ENCODE measurements at places on chromosomes 13 and 19. TPM values are rescaled to one million over a fixed set of nuclear protein-coding genes. Genes with fewer than 3 reads are reported as not detected.
A peak's percentile ranks its signal among the peaks of the same experiment; 100 is the strongest.

GRCh38 chr19:34925278-34925855 lies 1.3 kb upstream of the ZNF30 start:
- no peak for DNase-seq

GRCh38 chr19:49727217-49728030 lies 35.7 kb downstream of the TSKS start:
- peak; percentile 61 for DNase-seq

- peak; percentile 73 for DNase-seq
Observed at GRCh38 chr13:49859560-49859959, 67.1 kb upstream of the KPNA3 start.

Gene TYROBP
- not detected for total RNA-seq

GRCh38 chr13:110845520-110845919 lies 69.3 kb downstream of the ANKRD10 start:
- DNase-seq, result no peak

- DNase-seq, result no peak
Observed at GRCh38 chr13:43661161-43661830, 125.5 kb downstream of the ENOX1 start.

Gene FRY
- 33.8 TPM for total RNA-seq

Gene ODAD3
- total RNA-seq, result 0.43 TPM

DNA sequence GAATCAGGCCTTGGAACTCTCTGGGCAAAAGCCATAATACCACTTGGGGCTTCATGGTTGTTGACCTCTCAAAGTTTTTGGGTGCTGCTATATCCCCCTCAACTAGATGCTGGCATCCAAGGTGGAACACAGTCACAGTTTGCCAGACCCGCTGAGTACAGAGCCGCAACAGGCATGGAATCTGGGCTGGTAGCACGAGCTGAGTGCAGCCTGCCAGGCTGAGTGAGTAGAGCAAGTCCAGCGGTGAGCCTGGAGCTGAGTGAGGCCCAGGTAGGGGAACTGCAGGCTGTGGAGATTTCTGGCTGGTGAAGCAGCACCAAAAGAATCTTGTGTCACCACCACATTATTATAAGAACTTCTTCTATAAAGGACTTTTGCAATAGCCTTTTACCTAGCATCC lies 192.6 kb downstream of the PCDH17 start:
- no peak for DNase-seq

DNA sequence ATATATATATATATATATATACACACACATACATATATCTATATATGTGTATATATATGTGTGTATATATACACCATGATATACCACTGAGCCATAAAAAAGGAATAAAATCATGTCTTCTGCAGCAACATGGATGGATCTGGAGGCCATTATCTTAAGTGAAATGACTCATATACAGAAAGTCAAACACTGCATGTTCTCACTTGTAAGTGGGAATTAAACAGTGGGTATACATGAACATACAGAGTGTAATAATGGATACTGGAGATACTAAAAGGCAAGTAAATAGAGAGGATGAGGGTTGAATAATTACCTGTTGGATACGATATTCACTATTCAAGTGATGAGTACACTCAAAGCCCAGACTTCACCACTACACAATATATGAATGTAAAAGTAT lies 332.6 kb downstream of the SLITRK1 start:
- no peak for DNase-seq

GRCh38 chr13:59423708-59424340 lies 739.9 kb downstream of the DIAPH3 start:
- DNase-seq, result no peak

GRCh38 chr19:1825909-1826556 lies 14.0 kb upstream of the ATP8B3 start:
- DNase-seq, result peak; percentile 70

Gene GPR183
- total RNA-seq, result 4.5 TPM

GRCh38 chr13:74771964-74772363 lies 637.8 kb upstream of the KLF12 start:
- DNase-seq, result peak; percentile 49

DNA sequence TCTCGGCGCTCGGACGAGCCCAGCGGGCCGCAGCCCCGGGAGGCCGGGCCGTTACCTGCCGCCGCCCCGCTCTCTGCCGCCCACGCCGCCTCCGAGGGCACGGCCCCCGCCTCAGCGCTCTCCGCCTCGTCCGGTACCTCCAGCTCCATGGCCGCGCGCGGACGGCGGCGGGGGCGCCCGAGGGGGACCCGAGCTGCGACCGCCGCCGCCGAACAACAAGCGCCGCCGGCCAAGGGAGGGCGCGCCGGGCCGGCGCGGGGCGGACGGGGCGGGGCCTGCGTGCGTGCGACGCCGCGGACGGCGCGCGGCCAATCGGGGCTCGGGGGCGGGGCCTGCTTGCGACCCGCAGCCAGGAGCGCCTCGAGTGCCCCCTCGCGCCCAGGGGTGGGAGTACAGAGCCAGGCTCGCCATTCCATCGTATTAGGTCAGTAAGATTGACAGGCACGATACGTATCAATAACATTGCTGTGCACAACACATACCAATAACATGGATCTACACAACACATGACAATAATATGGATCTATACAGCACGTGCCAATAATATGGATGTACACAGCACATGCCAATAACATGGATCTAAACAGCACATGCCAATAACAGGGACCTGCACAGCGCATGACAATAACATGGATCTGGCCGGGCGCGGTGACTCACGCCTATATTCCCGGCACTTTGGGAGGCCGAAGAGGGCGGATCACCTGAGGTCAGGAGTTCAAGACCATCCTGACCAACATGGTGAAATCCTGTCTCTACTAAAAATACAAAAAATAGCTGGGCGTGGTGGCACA lies at the start of gene PIP5K1C:
TSS of gene PIP5K1C (minus strand) at position 227 of the 791 bp plus-strand sequence. CDS start at position 149, 78 bp downstream.
- DNase-seq, result peak; percentile 83

Gene PCDH8
- not detected for total RNA-seq

GRCh38 chr19:17262557-17262956 lies 2.0 kb downstream of the USHBP1 start:
- DNase-seq, result no peak

DNA sequence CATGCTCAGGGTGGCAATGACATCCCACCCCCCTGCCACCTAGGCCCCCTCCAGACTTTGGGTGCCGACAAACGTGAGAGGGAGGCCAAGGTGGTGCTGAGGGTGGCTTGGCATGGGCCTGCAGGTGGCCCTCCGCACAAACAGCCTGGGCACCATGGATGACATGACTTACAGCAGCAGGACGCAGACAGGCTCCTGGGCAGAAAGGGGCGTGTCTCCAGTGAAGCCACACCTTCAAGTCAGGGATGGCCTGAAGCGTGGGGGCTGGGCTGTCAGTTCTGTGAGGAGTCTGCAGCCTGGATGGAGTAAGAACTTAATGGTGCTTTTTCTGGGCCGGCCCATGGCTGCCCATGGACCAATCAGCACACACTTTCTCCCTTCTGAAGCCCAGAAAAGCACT lies 25.3 kb downstream of the POMP start:
- no peak for DNase-seq

- DNase-seq, result no peak
Observed at GRCh38 chr19:32038021-32038920, 307.1 kb upstream of the ZNF507 start.

DNA sequence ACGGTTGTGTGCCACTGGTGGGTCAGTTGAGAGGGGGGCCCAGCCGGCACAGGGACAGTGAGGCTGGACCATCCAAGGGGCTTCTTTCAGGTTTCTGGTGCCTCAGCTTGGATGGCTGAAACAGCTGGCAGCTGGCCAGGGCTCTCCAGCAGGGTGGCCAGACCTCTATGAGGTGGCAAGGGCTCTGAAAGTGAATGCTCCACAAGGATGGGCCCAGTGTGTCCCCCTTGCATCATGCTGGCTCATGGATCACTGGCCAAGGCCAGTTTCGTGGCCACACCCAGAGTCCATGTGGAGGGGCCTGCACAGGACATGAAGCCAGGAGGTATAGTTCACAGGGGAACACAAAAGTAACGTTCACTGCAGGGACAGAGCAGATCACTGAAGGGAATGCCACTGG lies 49.6 kb downstream of the CDADC1 start:
- DNase-seq, result no peak

GRCh38 chr19:31100206-31100590 lies 249.0 kb downstream of the TSHZ3 start:
- DNase-seq, result no peak

DNA sequence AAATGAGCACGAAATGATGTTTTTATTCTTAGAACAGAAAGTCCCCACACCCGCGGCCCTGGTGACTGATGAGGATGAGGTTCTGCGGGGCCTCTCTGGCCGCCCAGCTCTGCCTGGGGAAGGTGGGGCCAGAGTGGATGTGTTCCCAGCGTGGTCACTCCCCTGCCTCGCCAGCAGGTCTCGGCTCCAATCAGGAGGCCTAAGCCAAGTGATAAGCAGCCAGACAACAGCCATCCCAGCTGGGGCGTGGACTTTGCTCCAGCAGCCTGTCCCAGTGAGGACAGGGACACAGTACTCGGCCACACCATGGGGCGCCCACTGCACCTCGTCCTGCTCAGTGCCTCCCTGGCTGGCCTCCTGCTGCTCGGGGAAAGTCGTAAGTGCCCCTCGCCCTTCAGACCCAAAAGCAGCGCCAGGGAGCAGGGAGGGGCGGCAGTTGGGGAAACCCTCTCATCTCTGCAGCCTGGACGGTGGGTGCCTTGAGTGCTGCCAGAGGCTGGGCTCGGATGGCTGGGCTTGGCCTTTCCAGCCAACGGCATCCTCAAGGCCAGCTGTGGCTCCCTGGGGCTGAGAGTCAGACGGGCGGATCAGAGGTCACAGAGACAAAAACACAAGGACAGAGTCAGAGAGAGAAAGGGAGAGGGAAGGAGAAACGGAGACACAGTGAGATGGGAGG lies at the start of gene F10:
TSS of gene F10 (plus strand) at position 250 of the 676 bp plus-strand sequence. CDS start at position 307, 57 bp downstream.
- peak; percentile 82 for DNase-seq

DNA sequence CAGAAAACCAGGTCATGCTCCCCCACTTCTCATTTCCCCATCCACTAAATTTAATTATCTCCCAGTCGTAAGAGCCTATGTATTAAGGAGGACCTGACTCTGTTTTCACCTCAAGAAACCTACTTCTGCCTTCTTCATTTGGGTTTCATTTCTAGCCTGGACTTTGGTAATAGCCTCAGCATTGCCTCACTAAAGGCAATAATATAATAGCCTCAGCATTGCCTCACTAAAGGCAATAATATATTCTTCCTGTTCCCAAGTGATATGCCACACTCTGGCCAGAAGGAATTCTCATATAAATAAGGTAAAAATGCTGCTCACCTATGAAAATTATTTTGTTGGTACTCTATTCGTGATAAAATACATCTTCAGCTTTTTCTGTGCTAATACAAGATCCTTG lies 993.9 kb downstream of the EFNB2 start:
- DNase-seq, result no peak

DNA sequence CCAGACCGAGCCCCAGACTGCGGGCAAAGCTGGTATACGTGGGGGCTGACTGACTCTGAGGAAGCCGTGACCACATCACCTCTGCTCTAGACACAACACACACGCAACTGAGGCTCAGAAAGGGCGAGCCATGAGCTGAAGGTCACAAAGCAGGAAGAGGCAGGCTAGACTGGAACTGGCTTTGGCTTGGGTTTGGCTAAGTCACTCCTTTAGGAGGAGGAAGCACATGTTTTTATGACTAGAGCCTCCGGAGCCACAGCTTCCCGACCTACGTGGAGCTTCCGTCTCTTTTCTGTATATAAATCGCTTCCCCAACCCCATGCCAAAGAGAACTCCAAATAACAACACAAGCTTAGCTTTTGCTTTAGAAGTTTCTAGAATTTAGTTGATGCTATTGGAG lies 48.0 kb downstream of the RFX2 start:
- DNase-seq, result peak; percentile 61

Gene HPN
- total RNA-seq, result not detected

DNA sequence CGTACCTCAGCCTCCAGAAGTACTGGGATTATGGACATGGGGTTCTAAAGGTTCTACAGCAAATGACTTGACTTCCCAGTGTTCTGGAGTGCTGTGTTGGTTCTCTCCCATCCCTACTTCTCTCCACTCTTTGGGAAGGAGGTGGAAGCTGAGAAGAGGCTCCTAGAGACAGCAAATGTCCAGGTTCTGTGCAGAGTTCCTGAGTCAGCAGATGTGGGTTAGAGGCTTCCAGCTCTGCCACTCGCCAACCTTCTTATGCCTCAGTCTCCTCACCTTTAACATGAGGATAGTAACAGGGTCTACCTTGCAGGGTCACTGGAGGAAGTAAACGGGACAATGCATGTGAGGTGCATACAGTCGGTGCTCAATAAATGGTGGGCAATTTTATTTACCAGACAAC lies 80.5 kb upstream of the VSTM2B start:
- DNase-seq, result no peak

- no peak for DNase-seq
Observed at GRCh38 chr13:55517312-55517711, 1623.4 kb upstream of the PRR20A start.

- peak; percentile 30 for DNase-seq
Observed at GRCh38 chr19:42121656-42122069, 10.6 kb downstream of the POU2F2 start.

DNA sequence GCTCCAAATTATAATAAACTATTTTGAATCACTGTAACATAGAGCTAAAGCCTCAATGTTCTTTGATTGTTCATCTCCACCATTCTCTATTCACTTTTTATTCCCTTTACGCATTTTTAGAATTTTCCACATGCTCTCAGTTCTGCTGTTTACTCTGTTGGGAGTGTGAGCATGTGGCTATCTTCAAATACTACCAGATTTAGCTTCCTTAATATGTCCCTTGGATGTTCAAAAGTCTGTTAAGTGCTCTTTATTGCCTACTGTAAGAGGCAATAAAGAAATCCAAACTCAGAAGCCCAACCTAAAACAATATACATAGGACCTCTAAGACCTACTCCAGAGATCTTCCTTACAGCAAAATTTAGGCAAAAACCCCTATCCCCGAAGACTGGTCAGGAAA lies 34.5 kb downstream of the MTMR6 start:
- no peak for DNase-seq

Gene TMTC4
- total RNA-seq, result 12.9 TPM

- no peak for DNase-seq
Observed at GRCh38 chr19:12450844-12451243, 10.0 kb upstream of the ZNF443 start.

- no peak for DNase-seq
Observed at GRCh38 chr13:65746406-65746921, 1483.7 kb downstream of the PCDH9 start.

DNA sequence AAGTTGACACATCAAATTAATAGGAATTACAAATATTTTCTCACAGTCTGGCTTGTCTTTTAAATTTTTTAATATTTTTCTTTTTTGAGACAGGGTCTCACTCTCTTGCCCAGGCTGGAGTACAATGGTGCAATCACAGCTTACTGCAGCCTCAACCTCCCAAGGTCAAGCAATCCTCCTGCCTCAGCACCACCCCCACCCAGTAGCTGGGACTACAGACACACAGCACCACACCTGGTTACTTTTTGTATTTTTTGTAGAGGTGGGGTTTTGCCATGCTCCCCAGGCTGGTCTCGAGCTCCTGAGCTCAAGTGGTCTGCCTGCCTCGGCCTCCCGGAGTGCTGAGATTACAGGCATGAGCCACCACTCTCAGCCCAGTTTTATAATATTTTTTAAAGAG lies 72.0 kb downstream of the SPATA13 start:
- no peak for DNase-seq

- peak; percentile 56 for DNase-seq
Observed at GRCh38 chr13:30892966-30893365, 13.1 kb upstream of the MEDAG start.

Gene SYT3
- total RNA-seq, result under 0.01 TPM

Gene ZNF30
- total RNA-seq, result 3.9 TPM

Data from fibroblast of villous mesenchyme (primary cell).